ENCODE measurements at places on chromosomes 2 and 18. TPM values are rescaled to one million over a fixed set of nuclear protein-coding genes. Genes with fewer than 3 reads are reported as not detected.

The CXXC1 gene
- 43.0 TPM for total RNA-seq

The REG3G gene
- not detected for total RNA-seq

The GLI2 gene
- not detected for total RNA-seq

The ADNP2 gene
- 11.5 TPM for total RNA-seq

The ANKRD23 gene
- 9.8 TPM for total RNA-seq

The ZBTB7C gene
- not detected for total RNA-seq

The SYT4 gene
- total RNA-seq = not detected

The NTSR2 gene
- not detected for total RNA-seq

The SLC19A3 gene
- total RNA-seq = not detected

The MERTK gene
- total RNA-seq = not detected

The DARS1 gene
- 185 TPM for total RNA-seq

The HRH4 gene
- not detected for total RNA-seq

The TMX3 gene
- total RNA-seq = 69.2 TPM

The KCNG2 gene
- not detected for total RNA-seq

The CHN1 gene
- total RNA-seq = 0.07 TPM

The CHST10 gene
- total RNA-seq = 28.7 TPM

The EXOC6B gene
- total RNA-seq = not detected

Measured in Karpas-422 (cell line).